ENCODE measurements at places on chromosomes 16 and 17.

DNA sequence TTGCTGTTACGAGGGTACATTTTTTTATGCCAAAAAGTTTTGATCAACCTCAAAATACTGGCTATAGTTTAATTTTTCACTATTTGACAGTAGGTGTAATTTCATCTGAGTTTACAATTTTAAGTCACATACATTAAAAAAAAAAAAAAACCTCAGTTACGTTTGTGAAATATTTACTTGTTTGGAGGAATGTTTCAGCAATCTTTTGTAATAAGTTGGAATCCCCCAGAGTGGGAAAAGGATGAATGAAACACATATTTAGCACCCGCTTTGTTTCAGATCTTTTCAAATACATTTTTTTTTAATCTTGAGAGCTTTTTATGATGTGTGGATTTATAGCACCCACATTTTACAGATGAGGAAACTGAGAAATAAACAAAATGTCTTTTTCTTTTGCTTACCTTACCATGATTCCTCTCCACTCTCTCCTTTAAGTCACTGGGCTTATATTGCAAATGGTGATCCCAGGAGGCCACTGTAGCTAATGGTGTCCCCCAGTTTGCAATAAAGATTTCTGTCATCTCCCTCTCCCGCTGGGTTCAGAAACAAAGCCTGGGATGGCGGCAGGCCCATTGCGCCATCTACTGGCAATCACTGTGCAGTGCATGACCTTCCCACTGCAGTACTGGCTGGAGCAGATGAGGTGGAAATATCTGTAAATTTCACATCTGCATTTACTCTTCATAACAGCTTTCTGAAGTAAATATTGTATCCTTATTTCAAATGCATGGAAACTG is 27.7 kb downstream of the TBC1D3B start:
- peak; percentile 42 for DNase-seq

DNA sequence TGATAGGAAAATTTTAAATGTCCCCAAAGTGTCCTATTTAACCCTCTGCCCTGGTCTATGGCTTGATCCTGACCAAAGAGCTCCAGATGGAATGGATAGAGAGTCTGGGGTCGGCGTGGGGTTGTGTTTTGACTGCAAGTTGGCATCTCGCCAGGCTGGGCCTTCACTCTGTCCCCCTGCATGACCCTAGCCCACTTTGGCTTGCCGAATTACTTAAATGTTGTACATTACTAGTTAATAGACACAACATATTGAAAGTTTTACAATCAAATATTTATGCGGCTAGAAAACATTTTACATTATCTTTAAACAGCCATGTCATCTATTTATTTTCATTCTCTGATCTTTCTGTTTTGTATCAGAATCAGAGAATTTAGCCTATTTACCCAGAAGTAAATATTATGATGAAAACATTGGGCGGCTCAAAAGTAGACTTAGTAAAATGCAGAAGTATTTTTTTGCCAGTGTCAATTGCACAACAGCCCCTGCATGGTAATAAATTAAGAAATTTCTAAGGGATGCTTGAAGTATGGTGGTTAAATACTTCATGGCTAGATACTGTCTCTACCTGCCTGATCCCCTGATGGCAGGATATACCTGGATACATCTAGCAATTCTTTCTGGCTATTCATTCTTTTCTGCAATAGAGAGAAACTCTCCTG is 18.8 kb upstream of the MYOCD start:
- DNase-seq: no peak

- no peak for DNase-seq
Observed at GRCh38 chr17:20074001-20074400, 64.8 kb downstream of the SPECC1 start.

DNA sequence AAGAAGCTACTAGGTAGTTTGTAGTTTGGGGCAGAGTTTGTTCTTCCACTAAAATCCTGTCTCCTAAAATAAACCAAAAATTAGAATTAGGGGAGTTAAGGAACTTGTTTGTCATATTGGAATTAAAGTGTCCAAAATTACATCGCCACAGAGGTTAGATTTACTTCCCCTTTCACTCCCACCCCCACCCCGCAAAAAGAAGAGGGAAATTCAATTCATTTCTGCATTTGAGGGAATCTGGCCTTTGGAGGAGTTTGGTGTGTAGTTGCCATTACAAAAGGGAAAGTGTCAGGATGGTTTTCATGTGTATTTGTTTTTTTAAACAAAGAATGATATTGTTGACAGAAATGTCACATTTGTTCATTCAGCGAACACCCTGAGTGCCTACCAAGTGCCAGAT is 5.8 kb downstream of the TMEM97 start:
- DNase-seq: no peak

- peak; percentile 71 for DNase-seq
Observed at GRCh38 chr17:36849871-36850348, 87.4 kb upstream of the LHX1 start.

DNA sequence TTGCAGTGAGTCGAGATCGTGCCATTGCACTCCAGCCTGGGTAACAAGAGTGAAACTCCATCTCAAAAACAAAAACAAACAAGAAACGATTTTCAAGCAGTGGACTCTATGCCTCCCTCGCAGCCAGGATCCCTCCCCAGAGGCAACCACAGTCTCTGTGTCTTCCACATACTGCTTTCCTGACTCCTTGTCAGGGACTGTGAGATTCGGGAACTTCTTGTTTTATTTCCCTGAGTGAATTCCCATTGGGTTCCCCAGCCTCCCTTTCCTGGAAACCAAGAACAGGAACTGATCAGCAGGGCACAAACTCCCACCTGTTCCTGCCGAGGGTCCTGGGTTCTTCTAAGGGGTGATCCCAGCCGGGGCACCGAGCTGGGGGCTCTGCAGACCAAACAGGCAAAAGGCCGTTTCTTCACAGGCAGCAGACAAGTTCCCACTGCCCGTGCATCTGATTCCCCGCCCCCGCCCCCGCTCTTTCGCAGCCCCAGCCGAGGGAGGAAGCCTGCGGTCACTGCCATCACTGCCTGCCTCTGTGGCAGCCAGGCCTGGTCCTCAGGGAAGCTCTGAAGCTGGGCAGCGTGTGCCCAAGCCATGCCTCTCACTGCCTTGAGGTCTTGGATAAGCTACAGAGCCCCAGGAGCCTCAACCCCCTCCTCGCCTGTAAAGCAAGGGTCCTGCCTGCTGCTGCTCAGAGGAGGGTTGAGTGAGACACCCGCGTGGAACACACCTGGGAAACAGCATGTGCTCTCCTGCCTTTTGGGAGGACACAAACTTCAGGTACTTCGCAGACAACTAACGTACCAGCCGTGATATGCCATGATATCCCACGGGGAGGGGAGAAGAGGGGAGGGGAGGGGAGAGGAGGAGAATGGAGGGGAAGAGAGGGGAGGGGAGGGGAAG is 5.5 kb upstream of the PIEZO1 start:
- DNase-seq: no peak

DNA sequence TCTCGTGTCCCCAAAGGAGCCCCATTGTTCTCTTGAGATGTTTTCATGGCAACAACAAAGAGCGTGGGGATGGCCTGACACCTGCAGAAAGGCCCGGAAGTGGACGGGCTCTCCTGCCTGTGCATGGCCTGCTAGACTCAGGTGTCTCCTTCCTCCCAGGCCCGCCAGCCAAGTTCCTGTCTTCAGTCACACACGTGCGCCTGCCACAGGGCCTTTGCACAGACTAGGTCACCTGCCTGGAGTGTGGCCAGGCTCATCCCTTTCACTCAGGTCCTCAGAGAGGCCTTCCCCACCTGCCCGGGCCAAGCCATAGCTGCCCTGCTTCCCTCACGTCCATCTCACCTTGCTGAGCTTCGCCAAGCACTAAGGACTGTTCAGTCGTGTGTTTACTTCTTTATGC is 300.9 kb downstream of the FOXL1 start:
- DNase-seq: no peak

GRCh38 chr16:85354686-85355514 is 242.6 kb upstream of the CIBAR2 start:
- DNase-seq: peak; percentile 99

DNA sequence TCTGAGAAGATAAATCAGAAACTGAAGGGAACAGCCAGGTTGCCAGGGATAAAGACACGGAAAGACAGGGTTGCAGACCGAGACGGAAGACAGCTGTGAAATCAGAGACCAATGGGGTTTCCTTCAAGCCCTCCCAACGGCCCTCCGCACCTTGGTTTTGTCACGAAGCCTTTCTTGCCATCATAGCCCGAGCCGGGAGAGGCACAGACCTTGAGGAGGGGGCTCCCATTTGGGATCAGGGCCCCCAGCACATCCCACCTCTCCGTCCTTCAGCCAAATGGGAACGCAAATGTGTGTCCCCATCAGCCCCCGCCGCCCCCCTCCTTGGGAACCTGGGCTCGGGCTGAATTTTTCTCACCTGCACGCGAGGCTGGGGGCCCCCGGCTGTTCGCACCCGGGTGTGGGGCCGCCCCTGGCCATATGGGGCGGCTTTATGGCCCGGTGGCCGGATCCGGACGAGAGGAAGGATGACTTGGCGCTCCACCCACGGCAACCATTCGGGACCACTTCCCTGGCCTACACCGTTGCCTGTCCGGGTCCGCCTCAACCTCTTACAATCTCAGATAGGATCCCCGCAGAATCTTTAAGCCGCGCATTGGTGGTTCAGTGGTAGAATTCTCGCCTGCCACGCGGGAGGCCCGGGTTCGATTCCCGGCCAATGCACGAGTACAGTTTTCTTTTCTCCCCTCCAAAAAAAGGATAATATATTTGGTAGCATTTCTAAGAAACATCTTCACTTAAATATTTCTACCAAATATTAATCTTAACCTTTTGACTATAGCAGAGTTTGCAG is 1.4 kb upstream of the HES7 start:
- DNase-seq: peak; percentile 73

DNA sequence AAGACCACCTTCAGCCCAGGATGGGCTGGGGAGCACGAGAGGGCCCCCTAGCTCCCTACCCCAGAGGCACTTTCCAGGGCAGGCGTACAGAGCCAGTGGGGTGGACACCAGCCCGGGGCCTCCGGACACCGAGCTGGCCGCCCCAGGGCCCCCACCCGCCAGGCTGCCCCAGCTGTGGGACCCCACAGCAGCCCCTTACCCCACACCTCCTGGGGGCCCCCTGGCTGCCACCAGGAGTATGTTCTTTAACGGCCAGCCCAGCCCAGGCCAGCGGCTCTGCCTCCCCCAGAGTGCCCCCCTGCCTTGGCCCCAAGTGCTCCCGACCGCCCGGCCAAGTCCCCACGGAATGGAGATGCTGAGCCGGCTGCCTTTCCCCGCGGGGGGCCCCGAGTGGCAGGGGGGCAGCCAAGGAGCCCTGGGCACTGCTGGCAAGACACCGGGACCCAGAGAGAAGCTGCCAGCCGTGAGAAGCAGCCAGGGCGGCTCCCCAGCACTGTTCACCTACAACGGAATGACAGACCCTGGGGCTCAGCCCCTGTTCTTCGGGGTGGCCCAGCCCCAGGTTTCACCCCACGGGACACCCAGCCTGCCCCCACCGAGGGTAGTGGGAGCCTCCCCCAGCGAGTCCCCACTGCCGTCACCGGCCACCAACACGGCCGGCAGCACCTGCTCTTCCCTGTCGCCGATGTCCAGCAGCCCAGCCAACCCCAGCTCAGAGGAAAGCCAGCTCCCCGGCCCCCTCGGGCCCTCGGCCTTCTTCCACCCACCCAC is 24.3 kb upstream of the ZFPM1 start:
- no peak for DNase-seq

DNA sequence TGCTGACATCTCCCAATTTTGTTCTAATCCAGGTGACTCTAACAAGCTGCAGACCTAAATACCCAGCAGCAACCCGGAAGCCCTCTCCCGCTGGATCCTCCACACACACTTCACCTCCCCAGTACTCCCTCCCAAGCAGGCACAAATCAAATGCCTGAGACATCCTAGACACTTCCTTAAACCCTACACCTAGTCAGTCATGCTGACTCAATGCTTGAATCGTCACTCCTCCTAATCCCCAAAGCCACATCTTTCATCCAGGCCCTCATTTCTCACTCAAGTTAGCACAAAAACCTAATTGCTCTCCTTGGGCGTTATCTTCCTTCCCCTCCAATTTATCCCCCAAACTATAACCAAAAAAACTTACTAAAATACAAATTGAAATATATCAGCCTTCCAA is 32.7 kb downstream of the CMC2 start:
- peak; percentile 56 for DNase-seq

GRCh38 chr17:63222655-63223054 is 223.5 kb downstream of the CYB561 start:
- peak; percentile 7 for DNase-seq

DNA sequence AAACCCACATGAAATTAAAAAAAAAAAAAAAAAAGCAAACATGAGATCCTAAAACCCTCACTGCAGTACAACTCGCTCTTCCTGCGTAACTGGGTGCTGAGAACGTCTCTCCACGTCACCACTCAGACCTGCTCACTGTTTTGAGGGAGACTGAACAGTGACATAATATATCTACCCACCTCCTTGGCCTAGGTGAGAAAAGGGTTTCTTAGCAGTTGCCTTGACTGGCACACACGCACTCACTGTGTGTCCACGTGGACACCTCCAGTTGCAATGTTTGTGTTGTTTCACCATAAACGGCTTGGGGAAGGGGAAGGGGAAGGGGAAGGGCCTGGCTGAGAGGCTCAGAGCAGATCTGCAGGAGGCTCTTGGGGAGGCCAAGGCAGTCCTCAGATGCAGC is 32.0 kb downstream of the FANCA start:
- DNase-seq: no peak

DNA sequence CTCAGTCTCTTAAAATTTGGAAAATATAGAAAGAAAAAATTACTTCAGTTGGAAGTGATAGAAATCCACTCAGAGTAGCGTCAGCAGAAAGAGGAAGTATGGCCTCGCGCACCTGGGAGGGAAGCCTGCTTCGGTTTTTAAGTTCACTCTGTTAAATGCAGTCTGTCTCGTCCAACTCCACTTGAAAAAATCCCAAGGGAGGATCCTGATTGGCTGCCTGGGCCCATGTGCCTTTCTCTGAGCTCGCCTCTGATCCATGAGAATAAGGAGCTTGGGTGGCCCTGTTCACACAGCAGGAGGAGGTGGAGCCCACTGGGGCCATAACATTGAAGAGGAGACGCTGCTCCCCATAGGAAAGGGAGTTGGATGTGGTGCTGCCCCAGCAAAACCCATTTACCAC is 40.7 kb downstream of the DNAJA2 start:
- no peak for DNase-seq

- DNase-seq: no peak
Observed at GRCh38 chr16:17027488-17028129, 443.2 kb downstream of the XYLT1 start.

GRCh38 chr17:27991462-27991993 is 50.9 kb upstream of the NLK start:
- DNase-seq: no peak
